Hippocampal formation (tissue), 2 donors: ENCODE measurements at places on chromosomes 6 and 20.

GRCh38 chr6:148491638-148492251, 149.1 kb downstream of the SASH1 start:
- no peak for DNase-seq

GRCh38 chr6:55167860-55168259, 6.5 kb upstream of the HCRTR2 start:
- DNase-seq, result no peak

DNA sequence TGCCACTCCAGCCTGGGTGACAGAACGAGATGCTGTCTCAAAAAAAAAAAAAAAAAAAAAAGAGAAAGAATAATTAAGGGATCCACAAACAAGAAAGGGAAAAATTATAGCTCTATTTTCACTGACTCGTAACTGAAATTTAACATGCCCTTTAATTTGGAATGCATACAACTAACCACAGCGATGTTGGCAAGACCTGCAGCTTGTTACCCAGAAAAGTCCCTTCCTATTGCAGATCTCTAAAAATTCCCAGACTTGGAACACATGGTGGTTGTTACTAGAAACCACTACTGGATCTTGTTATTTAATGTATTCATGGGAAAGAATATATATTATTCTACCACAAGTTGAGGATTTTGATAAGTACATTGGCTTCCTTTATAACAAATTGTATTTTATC, 27.8 kb upstream of the SMIM28 start:
- DNase-seq, result no peak

- no peak for DNase-seq
These were observed 58.2 kb downstream of the BANF2 start for GRCh38 chr20:17758010-17758409.
